RCC 7860 (cell line): ENCODE measurements at places on chromosomes 4 and X.
A peak's percentile ranks its signal among the peaks of the same experiment; 100 is the strongest.

GRCh38 chr4:59818656-59819055 is 1381.5 kb upstream of the ADGRL3 start:
- DNase-seq: no peak

GRCh38 chr4:175435381-175435783 is 376.7 kb downstream of the GPM6A start:
- no peak for DNase-seq

GRCh38 chr4:27101126-27101525 is 240.5 kb downstream of the STIM2 start:
- DNase-seq: no peak

GRCh38 chr4:145155268-145155870 is 25.0 kb downstream of the OTUD4 start:
- DNase-seq: no peak

DNA sequence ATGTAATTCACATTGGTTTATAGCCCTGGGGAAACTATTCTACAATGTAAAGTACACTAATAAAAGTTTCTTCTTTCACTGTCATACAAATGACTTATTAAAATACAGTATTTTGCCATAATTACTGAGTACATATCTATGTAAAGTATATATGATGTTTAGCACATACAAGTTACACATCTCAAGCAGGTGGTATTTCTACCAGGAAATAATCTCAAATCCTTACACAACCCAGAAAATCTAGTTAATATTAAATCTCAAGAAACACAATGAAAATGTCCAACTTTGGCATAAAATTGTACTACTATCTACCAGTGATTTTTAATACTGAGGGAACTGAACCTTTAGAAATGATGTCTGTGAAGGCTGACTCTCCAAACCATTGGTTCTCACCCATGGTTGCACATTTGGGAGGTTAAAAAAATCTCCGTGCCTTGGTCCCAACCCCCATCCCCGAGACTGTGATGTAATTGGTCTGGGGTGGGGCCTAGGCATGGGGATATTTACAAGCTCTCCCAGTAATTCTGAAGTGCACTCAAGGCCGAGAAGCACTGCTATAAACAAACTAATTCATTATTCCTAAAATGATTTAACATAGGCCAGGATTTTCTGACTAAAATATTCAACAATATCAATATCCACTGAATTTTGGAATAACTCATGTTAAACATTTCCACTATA is 27.6 kb downstream of the MAP3K15 start:
- no peak for DNase-seq

DNA sequence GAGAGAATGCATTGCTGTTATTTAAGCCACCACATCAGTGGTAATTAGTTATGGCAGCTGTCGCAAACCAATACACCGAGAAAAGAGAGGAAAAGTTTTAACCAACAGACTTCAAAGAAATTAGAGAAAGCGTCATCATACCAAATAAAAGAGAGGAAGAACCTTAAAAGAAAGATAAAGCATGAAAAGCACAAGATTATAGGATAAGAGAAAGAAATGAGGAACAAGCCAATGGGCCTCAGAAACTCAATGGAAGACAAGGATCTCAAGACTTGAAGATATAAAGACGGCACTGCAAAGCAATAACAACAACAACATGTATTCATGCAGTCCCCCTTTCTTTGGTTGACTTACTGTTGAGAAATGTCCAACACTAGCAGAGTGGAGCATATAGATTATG is 22.8 kb upstream of the ASMTL start:
- no peak for DNase-seq

DNA sequence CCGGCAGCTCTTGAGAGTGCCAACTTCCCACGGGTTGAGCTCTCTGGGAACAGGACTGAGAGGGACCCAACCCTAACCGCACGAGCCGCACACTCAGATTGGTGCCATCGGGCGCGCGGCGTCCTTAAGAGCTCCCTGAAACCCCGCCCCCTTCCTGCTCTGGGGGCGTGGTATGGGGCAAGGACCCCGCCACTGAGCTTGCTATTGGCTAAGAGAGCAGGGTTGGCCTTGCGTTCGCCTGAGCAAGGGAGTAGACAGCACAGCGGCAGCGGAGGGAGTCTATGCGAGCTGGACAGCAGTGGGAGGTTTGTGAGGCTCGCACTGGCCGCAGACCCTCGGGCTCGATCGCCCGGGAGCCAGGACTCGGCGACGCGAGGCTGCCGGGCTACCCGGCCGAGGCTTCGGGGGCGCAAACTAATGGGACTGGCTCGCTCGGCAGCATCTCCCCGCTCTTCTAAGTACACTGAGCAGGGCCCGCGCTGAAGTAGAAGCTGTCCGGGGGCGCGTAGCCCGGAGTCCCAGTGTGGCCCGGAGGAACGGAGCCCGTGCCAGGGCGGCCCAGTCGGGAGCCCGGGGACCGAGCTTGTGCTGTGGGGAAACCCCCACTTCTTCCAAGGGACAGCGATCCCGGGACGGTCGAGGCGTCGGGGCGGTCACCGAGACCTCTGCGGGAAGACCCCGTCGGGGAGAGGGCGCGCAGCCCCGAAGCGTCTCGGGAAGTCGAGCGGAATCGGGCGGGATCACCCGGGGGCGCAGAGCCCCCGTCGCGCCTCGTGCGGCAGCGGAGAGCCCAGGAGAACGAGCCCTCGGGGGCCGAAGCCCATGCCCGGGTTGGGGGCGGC is at the start of gene EFNB1:
Gene EFNB1 (plus strand): TSS at position 282 of the 842 bp plus-strand sequence. CDS start 756 bp downstream, outside the sequence.
- DNase-seq: peak; percentile 86

DNA sequence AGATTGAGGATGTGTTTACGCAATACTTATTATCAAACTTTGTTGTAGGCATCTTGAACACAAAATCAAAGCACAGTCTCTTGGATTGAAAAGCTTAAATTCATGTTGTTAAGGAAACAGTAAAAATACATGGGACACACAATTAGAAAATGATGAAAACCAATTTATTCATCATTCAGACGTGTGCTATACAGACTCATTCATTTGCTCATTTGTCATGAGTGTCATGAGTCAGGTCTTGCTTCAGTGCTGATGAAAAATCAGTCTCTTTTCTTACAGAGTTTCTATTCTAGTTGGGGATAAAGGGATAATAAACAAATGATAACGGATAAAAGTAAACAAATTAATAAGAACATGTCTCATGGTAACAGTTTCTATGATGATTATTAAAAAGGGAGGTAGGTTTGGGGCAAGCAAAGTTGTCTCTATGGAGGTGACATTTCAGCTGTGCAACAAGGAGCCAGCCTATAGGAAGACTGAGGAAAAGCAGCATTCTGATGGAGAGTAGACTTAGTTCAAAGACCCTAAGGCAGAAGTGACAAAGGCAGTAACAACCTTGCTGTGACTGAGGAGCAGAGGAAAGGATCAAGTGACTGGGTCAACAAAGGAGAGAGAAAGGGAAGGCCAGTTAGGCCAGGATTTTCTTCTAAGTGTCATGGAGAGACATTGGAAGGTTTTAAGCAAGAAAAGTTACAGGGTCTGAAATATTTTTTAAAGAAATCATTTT is 224.0 kb upstream of the HHIP start:
- no peak for DNase-seq

GRCh38 chr4:15037923-15038541 is 35.8 kb downstream of the CPEB2 start:
- no peak for DNase-seq

- DNase-seq: no peak
Observed at GRCh38 chr4:54006755-54007154, 57.6 kb downstream of the CHIC2 start.

- DNase-seq: no peak
Observed at GRCh38 chr4:82774711-82775171, 23.9 kb downstream of the SCD5 start.

GRCh38 chrX:132180929-132181328 is 38.3 kb downstream of the RAP2C start:
- no peak for DNase-seq

DNA sequence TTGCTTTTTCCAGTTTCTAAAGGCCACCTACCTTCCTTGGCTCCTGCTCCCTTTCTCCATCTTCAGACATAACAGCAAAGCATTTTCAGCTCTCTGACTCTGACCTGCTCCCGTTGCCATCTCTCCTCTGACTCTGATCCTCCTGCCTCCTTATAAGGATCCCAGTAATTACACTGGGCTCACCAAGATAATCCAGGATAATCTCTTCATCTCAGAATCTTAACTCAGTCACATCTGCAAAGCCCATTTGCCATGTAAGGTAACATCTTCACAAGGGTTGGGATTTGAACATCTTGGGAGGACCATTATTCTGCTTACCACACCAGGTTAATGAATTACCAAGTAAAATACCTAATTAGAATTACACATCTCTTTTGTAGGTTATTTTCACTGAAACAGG is 41.3 kb upstream of the MAGED1 start:
- no peak for DNase-seq

- DNase-seq: peak; percentile 4
Observed at GRCh38 chr4:152780267-152780778, 569 bp downstream of the ARFIP1 start.

DNA sequence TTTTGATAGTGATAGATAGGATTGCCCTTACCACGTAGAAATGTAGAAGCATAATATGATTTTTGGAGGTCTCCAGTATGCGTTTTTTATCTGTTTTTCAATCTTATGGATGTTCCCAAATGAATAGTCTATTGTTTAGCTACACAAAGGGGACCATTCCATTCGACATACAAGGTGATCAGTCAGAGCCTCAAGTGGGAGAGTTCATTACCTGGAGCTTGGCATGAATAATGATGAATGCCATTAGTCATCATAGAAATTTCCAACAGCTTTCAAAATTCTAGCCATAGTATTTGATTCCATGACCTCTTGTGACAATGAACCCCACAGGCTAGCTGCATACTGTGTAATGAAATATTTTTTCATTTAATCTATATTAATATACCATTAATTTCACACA is 123.6 kb downstream of the PDHA2 start:
- DNase-seq: no peak

DNA sequence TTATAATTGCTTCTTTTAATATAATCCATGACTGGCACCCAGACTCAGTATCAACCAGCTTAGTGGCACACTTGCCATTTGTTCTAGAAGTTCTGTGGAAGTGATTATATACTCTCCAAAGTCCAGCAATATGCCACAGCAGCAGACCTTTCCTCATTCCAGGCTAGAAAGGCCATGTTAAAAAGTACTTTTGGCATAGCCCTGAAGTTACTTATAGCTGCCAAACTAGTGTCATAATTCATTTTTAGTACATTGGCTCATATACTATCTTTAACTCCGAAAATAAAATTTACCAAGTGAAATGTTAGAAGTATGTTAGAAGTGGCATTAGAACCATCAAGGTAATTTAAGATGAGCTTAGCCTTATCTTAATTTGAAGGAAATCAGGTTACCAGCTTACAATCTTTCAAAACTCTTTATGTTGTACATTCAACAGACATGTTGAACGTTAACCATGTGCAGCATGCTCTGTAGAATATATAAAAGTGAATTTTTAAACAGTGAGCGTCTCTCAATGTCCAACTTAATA is 714.2 kb upstream of the LCORL start:
- DNase-seq: no peak

DNA sequence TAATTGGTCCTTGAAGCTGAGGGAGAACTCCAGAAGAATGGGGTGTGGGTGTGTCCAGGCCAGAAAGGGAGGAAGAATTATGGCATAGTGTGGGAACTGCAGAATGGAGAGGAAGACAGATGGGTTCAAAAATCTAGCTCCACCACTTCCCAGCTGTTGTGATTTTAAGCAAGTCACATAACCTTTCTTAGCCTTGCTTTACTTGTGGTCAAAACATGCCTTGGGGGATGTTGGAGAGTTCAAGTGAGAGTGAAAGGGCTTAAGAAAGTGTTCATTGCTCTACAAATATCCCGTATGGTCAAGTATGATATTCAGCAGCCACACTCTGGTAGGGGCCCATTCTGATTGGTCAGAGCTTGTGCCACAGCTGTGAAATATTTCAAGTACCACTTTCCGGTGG is 15.0 kb upstream of the STARD8 start:
- DNase-seq: no peak
